Germinal center (tissue), 1 donor: ENCODE measurements at places on chromosomes 12 and 14.

- DNase-seq: peak; percentile 92
These were observed 17.4 kb upstream of the CHFR start for GRCh38 chr12:132904718-132905328.

- DNase-seq: peak; percentile 27
These were observed 127.1 kb downstream of the FIGNL2 start for GRCh38 chr12:51721282-51721940.

DNA sequence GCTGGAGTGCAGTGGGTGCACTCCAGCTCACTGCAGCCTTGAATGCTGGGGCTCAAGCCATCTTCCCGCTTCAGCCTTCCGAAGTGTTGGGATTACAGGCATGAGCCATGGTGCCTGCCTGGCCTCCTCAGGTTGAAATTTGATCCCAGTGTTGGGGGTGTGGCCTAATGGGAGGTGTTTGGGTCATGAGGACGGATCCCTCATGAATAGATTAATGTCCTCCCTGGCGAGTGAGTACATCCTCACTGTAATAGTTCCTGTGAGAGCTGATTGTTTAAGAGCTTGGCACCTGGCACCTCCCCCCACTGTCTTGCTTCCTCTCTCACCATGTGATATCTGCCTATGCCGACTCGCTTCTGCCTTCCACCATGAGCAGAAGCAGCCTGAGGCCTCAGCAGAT is 84.7 kb downstream of the TSPAN9 start:
- DNase-seq: no peak

- no peak for DNase-seq
These were observed 120.6 kb upstream of the FKBP4 start for GRCh38 chr12:2673966-2674810.

- DNase-seq: no peak
These were observed 58.1 kb upstream of the PLEKHG3 start for GRCh38 chr14:64646103-64646502.

GRCh38 chr12:75548879-75549278 is 37.5 kb upstream of the KRR1 start:
- DNase-seq: no peak

DNA sequence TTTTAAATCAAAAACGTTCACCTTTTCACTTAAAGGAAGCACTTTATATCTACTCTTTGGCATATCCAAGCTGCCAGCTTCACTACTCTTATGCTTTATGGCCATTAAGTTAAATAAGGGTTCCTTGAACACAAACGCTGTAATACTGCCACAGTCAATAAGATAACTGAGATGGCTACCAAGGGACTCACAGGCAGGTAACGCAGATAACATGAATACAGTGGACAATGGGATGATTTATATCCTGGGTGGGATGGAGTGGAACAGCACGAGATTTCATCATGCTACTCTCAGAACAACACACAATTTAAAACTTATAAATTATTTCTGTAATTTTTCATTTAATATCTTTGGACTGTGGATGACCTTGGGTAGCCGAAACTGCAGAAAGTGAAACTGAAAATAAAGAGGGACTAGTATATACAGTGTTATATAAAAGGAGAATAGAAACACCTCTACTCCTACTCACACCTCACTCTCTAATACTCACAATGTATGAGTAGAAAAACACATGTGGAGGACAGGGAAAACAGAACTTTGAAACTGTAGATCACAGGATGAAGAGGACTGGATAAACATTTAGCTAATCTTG is 367.3 kb downstream of the C12orf50 start:
- no peak for DNase-seq

GRCh38 chr14:102928412-102929240 is 6.2 kb downstream of the AMN start:
- peak; percentile 89 for DNase-seq

DNA sequence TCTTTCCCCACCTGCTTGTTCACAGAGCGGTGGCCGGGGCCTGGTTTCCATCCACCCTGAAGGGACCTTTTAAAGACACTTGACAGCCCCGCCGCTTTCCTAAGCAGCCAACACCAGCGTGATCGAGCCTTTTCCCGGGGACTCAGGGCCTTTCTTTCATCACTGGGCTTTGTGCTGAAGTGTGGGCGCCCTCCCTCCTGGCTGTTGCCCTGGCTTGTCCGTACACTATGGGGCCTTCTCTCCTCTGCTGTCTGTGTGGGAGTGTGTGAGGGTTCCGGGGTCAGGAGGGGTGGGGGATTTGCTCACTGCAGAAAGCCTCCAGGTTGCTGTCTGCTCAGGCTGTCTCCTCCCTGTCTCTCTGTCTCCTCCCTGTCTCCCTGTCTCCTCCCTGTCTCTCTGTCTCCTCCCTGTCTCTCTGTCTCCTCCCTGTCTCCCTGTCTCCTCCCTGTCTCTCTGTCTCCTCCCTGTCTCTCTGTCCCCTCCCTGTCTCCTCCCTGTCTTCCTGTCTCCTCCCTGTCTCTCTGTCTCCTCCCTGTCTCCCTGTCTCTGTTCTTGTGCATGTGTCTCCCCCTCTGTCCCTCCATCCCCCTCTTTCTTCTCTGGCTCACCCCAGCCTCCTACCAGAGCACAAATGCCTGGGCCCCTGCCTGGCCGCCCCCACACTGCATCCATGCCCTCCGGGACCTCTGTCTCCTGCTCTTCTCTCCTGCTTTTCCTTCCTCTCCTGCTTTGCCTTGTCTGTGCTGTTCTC is 64.7 kb downstream of the CCDC92 start:
- DNase-seq: no peak

DNA sequence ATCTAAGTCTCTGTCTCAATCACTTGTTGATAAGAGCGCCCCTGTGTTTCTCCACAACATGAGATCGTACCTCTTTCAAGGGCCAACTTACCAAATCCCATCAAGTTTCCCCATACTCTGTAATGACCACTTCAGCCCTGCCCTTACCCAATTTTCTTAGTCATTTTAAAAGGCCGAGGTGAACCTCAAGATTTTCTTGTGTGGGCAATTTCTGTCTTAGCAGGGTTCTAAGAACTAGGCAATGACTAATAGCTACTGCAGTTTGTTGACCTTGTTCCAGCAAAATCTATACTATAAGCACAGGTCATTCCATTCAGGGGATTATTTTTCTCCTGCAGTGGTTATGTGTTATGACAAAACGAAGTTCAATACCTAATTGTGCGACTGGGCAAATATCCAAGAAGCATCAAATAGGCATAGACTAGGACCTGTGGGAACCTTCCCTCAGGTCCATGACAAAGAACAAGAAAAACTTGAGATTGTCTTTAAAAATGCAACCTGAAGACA is 359.8 kb downstream of the PCNX1 start:
- DNase-seq: no peak

- DNase-seq: no peak
These were observed 659.1 kb downstream of the NRXN3 start for GRCh38 chr14:78829274-78829673.

GRCh38 chr14:98913967-98914650 is 357.9 kb downstream of the BCL11B start:
- DNase-seq: no peak

DNA sequence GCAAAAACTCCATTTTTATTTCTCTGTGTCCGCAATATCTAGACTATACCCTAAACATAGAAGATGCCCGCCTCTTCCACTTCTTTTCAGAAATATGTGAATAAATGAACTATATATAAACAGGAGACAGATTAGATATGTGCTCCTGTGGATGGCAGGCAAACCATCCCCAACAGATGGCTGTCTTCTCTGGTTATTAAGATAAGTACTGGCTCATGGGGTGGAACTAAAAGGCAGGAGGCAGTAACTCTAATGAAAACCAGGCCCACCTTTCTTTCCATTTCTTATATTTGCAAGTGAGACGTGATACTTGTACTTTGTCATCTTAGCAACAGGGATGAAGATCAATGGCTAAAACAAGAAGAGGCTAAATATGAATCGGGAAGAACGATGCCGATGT is 20.2 kb downstream of the E2F7 start:
- no peak for DNase-seq

GRCh38 chr12:65594409-65594808 is 229.9 kb upstream of the HMGA2 start:
- no peak for DNase-seq

- no peak for DNase-seq
These were observed 9.3 kb downstream of the CD163L1 start for GRCh38 chr12:7434670-7435069.

DNA sequence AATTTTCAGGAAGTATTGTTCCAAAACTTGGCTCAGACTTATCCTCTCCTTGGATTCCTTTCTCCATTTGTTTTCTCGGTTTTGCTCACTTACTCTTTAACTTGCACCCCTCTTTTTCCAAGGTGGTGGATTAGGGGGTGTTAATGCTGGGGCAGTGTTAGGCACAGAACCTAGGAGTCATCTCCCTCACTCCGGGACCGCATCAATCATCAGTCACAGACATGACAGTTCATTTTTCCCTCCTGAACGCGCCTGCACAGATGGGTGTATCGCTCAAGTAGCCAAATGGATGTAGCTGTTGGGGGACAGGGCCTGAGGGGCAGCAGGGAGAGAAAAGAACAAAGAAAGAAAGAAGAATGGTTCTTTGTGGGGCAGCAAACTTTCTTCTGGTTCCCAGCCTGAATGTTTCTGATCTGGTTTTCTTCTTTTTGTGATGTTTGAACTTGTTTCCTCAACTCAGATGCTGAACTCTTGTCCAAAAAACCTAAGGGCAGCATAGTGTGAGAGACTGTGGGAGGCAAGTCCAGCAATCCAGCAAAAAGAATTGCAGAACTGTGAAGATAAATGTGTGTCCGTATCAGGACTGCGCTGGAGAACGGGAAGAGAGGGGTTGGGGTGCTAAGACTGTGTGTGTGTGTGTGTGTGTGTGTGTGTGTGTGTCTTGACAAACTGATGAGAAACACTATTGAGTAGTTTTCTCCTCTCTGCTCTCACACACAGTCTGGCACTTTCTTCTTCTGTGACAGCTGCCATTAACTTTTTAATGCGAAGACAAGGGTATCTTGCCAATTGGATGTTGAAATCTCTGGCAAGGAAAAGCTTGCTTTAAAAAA is 131.1 kb downstream of the FBXL14 start:
- DNase-seq: no peak

GRCh38 chr12:73181244-73181643 is 909.1 kb downstream of the TRHDE start:
- no peak for DNase-seq

- DNase-seq: no peak
These were observed 501.6 kb downstream of the VRK1 start for GRCh38 chr14:97298736-97299135.

- no peak for DNase-seq
These were observed 315.4 kb downstream of the RAD51B start for GRCh38 chr14:68135028-68135427.

GRCh38 chr12:114757684-114758325 is 73.8 kb upstream of the TBX3 start:
- no peak for DNase-seq

DNA sequence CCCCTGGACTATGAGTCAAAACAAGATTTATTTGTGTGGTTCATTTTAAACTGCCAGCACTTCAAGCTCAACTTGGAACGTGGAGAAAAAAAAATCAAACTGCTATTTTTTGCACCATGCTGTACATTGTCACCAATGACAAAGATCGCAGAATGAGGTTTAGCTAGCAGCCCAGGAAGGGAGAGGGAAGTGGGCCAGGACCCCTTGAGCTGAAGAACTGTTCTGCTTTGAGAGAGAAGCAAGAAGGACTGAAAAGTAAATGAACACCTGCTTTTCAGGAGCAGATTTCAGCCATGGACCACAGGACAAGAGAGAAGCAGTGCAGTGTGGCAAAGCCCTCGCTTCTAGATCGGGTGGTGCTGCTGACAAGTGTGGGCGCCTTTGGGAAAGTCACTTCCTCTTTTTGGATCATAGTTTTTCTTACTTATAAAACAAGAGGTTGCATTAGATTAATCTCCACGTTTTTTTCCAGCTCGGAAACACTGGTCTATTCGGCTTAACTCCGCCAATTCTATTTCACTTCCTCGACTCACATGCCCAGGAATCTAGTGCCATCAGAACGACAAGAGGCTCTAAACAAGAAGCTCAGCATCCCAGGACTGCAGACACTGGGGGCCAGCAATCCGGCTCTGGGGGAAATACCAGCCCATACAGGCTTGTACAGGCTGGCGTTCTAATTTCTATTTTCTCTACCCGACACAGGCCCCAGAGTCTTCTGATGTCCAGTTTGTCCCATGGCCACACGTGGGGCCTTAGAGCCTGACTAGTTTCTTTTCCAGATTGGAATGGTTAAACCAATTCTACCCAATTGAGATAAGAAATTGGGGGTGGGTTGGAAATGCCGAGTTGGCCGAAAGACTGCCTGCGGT is 129.9 kb downstream of the CRACR2A start:
- DNase-seq: peak; percentile 49

DNA sequence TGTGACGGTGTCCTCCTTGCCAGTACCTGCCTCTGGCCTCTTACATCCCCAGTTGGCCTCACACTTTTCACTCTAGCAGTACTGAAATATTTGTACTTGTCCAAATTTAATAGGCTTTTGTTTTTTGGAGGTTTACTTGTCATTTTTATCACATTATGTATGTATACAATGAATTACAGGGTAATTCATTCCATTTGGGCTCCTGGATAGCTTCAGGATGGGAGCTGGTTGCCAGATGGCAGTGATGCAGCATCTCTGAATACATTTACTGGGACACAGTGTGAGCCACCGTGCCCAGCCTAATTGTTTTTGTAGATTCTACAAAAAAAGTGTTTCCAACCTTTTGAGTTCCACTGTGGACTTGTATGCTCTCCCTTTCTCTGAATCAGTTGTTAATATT is 13.4 kb downstream of the CCDC77 start:
- no peak for DNase-seq

GRCh38 chr14:67916430-67916829 is 96.9 kb downstream of the RAD51B start:
- no peak for DNase-seq

DNA sequence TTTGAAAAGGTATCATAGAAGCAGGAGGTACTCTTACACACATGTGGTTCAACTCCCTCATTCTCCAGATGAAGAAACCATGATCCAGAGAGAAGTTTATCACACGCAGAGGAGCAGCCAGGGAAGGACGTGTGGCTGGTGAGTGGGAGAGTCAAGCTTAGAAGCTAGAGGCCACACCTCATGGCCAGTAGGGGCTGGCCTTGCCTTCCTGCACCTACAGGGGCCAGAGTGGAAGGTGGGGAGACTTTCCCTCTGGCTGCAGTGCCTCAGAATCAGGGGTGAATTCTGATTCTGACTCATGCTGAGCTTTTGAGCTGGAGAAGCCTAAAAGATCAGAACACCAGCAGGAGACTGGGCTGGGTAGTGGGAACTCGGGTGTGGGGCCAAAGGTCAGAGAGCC is 1067.9 kb downstream of the BCL11B start:
- DNase-seq: no peak

GRCh38 chr14:66315098-66315497 is 171.1 kb upstream of the CCDC196 start:
- no peak for DNase-seq

GRCh38 chr12:11657511-11657910 is 8.0 kb downstream of the ETV6 start:
- DNase-seq: no peak

- DNase-seq: no peak
These were observed 38.8 kb downstream of the UBR7 start for GRCh38 chr14:93245764-93246420.

GRCh38 chr12:32083489-32083888 is 23.2 kb upstream of the BICD1 start:
- DNase-seq: no peak
